Stimulated activated CD8-positive, alpha-beta memory T cell treated with anti-CD3 and anti-CD28 coated beads, Interleukin-2, amount 100 ng/mL, for 48 hours (primary cell): ENCODE measurements at places on chromosomes 6 and 20.

DNA sequence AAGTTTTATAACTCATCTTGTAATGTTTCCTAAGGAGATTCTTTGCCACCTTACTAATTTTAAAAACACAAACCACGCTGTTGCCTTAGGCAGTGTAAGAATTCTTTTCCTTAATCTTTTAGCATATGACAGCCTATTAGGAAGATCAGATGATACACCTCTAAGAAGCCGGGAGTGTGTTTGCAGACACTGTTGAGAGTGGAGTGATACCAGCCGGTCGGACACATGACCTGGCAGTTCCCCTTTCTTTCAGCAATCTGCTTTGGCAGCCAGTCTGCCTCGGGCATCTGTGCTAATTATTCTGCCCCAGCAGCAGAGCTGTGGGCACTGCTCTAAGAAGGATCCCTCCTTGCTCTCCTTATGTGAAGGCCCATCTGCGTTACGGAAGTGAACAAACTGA is 50.9 kb downstream of the PLCB4 start:
- DNase-seq = no peak

- DNase-seq = no peak
Observed at GRCh38 chr6:69422475-69422874, 374.3 kb downstream of the LMBRD1 start.

GRCh38 chr6:32117461-32117860 is 8.3 kb upstream of the TNXB start:
- no peak for DNase-seq

GRCh38 chr20:51634257-51634656 is 91.7 kb upstream of the NFATC2 start:
- DNase-seq = no peak

DNA sequence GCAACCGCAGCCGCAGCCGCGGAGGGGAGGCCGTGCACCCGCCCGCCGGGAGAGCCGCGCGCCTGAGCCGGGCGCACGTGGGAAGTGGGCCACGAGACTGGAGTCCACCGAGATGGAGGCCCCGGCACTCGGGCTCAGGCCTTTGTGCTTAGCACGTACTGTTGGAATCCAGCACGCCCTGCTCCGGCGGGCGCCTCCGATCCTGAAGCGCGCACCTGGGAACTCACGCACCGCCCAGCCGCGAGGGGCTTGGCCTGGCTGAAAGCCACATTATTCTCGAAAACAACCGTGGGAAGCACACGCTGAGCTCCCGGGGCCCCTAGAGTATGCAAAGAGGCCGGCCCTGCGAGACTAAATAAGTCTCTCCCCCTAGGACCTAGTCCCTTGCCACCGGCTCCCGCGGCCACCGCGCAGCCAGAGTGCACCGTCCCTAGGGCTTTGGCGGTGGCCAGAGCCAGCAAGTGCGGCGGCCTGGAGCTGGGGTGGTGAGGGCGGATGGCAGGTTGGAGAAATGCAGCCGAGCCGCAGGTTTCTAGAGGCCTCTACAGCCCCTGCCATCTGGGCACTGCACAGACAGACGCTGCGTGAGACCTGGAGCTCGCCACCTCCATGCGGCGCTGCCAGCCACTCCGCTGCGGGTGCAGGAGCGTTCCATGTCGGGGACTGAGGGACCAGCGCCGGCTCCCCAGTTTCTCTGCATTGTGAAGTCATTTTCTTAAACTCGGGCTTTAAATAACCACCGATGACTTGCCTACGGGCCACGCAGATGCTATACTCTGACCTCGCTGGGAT is 42.0 kb upstream of the LY86 start:
- no peak for DNase-seq

- DNase-seq = no peak
Observed at GRCh38 chr6:142521791-142522190, 220.0 kb downstream of the ADGRG6 start.

- DNase-seq = no peak
Observed at GRCh38 chr20:35611482-35611881, 4.1 kb upstream of the SPAG4 start.

GRCh38 chr6:64050590-64050989 is 415.0 kb downstream of the PHF3 start:
- DNase-seq = no peak

- DNase-seq = no peak
Observed at GRCh38 chr6:36604090-36605060, 10.2 kb downstream of the SRSF3 start.

GRCh38 chr6:44735630-44735963 is 348.1 kb downstream of the CDC5L start:
- peak; percentile 19 for DNase-seq

- DNase-seq = peak; percentile 24
Observed at GRCh38 chr6:135537741-135538301, 40.3 kb upstream of the AHI1 start.

DNA sequence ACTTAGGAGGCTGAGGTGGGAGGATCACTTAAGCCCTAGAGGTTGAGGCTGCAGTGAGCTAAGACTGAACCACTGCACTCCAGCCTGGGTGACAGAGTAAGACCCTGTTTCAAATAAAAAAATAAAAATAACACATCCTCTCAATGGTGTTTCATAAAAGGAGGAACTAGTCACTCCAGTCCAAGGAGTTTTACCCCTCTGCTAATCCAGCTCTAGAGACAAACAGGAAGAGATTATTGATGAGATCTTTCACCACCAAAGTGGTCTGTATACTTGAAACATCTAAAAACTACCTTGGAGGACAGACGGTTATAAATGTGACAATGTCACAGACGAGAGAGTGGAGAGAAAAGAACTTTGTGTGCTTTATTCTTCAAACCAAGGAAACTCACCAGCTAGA is 58.2 kb downstream of the PIGU start:
- no peak for DNase-seq

DNA sequence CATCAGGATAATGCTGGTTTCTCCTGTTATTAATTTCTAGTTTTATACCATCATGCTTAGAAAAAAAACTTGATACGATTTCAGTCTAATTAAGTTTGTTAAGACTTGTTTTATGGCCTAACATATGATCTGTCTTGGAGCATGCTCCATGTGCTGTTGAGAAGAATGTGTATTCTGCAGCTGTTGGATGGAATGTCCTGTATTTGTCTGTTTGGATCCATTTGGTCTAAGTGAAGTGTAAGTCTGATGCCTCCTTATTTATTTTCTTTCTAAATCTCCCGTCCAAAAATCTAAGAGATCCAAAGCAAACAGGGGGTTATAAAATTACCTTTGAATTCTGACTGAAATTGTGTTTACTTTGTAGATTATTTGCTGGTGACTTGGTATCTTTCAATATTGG is 30.0 kb upstream of the PRND start:
- DNase-seq = no peak

DNA sequence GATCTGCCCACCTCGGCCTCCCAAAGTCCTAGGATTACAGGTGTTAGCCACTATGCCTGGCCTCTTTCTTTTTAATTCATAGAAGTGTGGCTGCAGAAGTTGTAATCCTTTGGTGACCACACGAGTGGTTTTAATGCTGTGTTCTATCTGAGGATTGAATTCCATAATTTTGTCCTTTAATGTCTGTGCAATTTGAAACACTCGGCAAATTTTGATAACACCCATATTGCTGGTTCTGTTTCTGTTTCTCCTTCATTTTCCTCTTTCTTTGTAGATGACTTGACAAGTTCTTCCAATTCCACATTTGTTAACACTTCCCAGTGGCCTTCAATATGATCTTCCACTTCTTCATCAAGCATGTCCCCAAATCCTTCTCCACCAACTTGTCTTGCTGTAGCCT is 2.8 kb upstream of the CHMP4B start:
- DNase-seq = no peak

DNA sequence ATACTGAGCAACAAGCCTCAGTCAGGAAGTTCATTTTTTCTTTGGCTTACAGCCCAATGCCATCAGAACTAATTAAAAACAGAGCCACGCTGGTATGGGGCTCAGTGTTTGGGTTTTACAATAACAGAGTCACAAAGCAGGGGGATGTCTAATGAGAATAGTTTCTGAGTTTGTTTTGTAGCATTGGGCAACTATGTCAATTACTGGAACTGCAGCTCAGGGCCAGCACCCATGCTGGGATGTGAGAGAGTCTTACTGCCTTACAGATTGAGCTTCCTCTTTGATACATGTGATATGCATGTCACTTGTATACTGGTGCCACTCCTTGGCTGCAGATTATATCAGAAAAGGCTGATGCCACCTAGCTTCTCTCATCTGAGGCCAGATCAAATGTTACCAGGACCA is 117.6 kb downstream of the TFAP2B start:
- no peak for DNase-seq

DNA sequence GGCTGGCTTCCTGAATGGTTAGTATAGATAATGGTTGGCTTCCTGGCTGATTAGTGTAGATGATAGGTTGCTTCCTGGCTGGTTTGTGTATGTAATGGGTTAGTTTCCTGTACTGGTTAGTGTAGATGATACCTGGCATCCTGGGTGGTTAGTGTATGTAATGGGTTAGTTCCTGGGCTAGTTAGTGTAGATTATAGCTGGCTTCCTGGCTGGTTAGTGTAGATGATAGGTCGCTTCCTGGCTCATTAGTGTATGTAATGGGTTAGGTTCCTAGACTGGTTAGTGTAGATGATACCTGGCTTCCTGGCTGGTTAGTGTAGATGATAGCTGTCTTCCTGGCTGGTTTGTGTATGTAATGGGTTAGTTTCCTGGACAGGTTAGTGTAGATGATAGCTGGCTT is 200.3 kb downstream of the TAF4 start:
- no peak for DNase-seq

- no peak for DNase-seq
Observed at GRCh38 chr6:15387118-15387517, 141.2 kb downstream of the JARID2 start.

DNA sequence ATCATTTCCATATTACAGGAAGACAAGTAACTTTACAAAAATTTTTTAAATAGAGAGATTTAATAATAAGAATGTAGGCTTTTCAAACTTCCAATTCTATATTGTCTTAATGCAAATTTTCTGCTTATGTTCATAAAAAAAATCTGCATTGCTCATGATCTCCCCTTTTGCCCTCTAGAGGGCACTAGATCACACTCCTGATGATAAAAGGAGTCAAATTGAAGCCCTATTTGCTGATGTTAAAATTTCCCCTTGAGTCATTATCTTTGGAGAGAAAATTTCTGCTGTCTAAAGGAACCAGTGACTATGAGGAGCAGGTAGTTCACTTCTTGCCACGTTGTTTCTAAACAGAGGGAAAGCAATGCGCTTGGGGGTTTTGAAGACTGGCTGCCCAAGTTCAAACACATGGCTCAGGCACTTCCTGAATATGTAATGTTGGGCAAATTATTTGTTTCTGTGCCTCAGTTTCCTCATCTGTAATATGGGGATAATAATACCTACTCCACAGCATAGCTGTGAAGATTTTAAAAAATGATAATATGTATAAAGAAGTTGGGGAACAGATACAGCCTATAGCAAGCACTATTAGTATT is 874.2 kb downstream of the TFAP2A start:
- DNase-seq = no peak

- no peak for DNase-seq
Observed at GRCh38 chr20:18527836-18528235, 20.1 kb downstream of the SEC23B start.

GRCh38 chr6:2429460-2429859 is 184.1 kb upstream of the GMDS start:
- no peak for DNase-seq

- no peak for DNase-seq
Observed at GRCh38 chr6:109397020-109397419, 14.8 kb upstream of the CD164 start.

DNA sequence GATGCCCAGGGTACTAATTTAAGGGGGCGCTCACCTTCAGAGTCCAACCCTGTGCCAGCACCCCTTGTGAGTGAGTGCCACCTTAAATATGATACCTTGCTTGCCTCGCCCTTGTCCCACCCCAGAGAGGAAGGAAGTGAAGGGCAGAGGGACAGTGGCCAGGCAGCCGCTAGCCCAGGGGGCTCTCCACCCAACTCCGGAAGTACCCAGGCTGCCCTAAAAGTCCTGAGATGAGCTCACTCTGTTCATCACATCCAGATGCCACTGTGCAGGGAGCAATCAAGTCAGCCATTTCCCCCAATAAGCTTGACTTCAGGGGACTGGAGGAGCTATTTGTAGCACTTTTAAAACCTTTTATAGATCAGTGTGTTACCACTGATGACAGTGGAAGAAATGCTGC is 25.0 kb upstream of the STX16 start:
- no peak for DNase-seq

- DNase-seq = no peak
Observed at GRCh38 chr20:45174434-45175364, at the start of gene PI3. PI3 (plus strand) TSS chr20:45174902; CDS start chr20:45174923, 21 bp downstream.

GRCh38 chr20:50460115-50460607 is 50.0 kb upstream of the PTPN1 start:
- DNase-seq = no peak

DNA sequence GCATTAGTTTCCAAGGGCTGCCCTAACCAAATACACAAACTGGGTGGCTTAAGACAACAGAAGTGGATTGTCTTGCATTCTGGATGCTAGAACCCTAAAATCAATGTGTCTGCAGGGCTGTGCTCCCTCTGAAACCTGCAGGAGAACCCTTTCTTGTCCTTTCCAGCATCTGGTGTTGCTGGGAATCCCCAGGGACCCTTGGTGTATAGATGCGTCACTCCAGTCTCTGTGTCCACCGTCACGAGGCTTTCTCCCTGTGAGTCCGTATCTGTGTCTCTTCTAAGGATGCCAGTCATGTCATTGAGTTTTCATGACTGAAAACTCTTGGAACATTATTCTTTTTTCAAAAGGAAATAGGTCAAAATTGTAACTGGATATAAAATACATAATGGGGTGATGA is 142.9 kb downstream of the RNASET2 start:
- no peak for DNase-seq

DNA sequence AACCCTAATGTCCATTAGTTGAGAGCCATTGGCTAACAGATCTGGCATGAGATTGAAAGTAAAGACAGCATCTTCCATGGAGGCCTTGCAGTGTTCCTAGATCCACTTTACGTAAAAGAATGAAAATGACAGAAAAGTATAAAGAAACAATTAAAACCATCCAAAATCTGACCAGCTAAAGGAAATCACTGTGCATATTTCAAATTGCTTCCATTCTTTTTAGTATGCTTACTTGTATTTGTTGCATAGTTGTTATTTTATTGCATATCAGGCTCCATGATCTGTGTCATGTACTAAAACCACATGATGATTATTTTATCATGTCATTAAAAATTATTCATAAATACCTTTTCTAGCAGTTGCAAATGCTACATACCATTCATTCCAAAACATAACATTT is 67.9 kb downstream of the GCLC start:
- DNase-seq = no peak
